ENCODE measurements at places on chromosomes 12 and 14.
A peak's percentile ranks its signal among the peaks of the same experiment; 100 is the strongest.

DNA sequence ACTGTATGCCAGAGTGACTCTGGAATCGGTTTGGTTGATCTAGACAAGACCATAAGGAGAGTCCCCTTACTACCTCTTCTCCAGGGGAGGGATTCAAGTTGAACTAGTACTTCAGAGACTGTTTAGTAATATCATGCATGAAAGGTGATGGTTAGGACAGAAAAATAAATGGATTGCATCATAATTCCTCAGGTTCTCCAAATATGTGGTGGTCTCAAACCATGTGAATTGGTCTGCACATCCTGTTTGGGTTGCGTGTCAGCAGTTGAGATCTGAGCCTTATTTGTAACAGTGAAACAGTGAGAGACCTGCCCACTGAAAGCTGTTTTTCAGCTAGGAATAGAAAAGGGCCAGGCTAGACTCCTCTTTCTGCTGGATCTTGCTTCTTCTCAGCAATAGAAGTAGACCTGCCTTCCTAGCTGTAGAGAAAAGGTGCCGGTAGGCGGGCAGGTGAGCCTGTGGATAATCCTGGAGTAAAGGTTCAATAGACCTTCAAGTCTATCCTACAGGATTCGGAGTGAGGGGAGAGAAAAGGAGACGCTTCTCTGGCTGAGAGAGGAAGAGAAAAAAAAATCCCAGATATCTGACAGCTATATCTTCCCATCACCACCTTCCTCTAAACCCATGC is 258.5 kb upstream of the E2F7 start:
- no peak for DNase-seq

GRCh38 chr12:51740536-51740935 is 108.0 kb downstream of the FIGNL2 start:
- no peak for DNase-seq

DNA sequence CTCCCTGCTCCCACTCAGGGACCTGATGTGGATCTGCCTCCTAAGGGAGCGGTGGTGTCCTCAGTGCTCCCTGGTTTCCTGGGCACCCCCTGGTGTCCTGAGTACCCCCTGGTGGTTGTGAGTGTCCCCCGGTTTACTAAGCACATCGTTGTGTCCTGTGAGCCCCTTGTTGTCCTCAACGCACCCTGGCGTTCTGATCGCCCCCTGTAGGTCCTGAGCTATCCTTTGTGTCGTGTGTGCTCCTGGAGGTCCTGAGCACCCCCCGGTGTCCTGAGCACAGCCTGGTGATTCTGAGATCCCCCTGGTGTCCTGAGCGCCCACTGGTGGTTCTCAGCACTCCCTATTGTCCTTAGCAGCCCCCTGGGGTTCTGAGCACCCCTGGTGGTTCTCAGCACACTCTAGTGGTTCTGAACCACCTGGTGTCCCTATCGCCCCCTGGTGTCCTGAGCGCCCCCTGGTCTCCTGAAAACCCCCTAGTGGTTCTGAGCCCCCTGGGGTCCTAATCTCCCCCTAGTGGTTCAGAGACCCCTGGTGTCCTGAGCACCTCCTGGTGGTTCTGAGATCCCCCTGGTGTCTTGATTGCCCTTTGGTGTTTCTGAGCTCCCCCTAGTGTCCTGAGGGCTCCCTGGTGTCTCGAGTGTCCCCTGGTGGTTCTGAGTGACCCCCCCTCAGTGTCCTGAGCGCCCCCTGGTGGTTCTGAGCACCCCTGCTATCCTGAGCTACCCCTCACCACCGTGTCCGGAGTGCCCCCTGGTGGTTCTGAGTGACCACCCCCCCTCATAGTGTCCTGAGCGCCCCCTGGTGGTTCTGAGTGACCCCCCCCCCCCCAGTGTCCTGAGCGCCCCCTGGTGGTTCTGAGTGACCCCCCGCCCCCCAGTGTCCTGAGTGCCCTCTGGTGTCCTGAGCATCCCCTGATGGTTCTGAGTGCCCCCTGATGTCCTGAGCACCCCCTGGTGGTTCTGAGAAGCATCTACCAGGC is 615.1 kb downstream of the TMEM121 start:
- DNase-seq = peak; percentile 83

- no peak for DNase-seq
Measured at GRCh38 chr14:28412077-28412476, 354.5 kb upstream of the FOXG1 start.

GRCh38 chr14:90281261-90281660 is 24.9 kb downstream of the PSMC1 start:
- no peak for DNase-seq

DNA sequence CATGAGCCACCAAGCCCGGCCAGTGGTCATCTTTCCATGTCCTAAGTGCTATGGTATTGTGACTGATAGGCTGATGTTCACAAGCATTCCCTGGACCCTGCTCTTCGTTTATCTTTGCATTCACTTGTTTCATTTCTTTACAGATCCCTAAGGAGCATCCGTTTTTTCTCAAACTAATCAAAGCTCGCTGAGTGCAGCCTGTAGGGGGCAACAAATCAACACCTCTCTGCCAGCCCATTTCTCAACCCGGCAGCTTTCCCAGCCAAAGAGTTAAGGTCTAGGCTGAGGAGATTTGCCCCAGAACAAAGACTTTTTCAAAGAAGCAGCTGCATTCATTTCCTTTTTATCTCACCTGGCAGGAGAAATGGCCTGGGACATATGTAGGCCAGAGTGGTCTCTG is 12.1 kb downstream of the SIRT4 start:
- peak; percentile 20 for DNase-seq

DNA sequence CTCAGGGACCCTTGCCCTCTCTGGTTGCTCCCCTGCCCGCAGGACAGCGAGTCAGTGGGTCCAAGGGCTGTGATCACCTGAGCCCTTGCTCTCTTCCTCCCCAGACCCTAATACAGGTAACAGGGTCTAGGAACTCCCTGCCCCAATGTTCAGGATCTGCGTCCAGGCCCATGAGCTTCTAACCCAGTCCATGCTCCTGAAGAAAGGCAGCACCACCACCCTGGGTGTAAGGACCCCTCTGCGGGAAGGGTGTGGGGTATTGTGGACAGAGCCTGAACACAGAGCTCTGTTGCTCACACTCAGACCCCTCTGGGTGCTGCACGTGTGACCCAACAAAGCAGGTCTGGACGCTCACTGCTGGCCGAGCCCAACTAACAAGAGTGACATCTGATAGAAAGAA is 18.3 kb downstream of the GLRX5 start:
- DNase-seq = no peak

- no peak for DNase-seq
Measured at GRCh38 chr14:65239143-65239937, 137.0 kb upstream of the MAX start.

- DNase-seq = no peak
Measured at GRCh38 chr12:1978078-1978862, 26.0 kb downstream of the DCP1B start.

DNA sequence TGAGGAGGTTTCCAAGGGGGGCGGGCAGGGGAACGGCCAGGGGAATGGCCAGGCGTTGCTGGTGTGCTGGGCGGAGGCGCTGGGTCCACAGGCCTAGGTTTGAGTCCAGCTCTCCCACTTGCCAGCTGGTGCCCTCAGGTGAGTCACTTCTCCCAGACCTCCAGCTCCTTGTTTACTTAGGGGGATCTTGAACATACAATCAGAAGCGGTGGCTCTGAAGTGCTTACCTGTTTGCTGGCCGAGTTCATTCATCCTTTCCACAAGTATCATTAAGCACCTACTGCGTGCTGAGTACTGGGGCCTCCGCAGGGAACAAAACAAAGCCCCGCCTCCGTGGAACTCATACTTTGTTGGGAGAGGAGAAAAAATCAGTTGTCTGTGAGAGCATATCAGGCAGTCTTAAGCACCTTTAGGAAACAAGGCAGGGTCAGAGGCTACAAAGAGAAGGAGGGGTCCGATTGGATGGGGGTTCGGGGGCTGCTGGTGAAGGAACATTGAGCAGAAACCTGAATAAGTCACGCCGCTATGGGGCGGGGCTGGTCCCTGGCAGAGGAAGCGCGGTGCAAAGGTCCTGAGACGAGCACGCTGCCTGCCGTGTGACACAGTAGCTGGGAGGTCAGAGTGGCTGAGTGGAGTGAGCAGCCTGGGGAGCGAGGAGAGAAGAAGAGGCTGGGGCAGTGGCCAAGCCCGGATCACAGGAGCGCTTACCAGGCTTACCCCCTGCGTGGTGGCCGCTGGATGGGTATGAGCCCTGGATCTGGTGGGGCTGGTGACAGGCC is 15.1 kb downstream of the MVK start:
- no peak for DNase-seq

GRCh38 chr14:103089386-103090335 is 4.9 kb upstream of the EXOC3L4 start:
- no peak for DNase-seq

- DNase-seq = no peak
Measured at GRCh38 chr12:42090899-42091298, 53.8 kb downstream of the GXYLT1 start.

- no peak for DNase-seq
Measured at GRCh38 chr12:50276912-50277671, 6.2 kb downstream of the LIMA1 start.

DNA sequence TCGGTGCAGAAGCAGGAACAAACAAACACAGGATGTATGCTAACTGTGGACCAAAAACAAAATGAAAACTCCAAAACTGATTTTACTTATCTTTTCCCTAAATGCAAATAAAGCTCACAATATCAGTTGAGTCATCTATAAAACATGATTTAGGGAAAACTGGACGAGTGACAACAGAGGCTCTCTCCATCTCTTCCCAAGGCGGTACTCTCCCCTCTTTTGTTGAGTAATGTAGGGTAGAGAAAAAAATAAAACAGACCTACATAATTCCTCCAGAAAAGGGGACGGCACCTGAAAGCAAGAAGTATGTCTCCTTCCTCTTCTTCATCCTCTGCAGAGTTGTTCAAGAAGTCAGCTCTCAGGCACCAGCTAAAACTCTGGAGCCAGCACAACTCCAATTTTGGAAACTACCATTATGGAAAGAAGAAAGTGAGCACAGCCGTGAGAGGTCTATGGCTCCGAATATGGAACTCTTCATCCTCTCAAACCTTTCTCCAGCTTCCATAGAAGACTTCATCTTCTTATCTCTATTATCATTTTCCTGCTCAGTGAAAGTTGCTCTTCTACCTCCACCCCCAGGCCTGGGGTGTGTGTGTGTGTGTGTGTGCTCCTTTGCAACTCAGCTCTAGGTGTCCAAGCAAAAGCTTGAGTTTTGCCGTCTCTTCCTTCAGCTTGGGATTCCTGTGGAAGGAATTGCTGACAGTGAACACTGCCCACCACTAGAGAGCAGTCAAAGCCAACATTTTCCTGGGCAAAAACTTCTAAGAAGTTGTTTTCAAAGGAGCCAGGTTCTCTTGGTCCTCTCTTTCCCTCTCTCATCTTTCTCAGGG is 155.4 kb downstream of the DIO2 start:
- DNase-seq = peak; percentile 6

- no peak for DNase-seq
Measured at GRCh38 chr12:26370098-26370497, 174.7 kb downstream of the SSPN start.

DNA sequence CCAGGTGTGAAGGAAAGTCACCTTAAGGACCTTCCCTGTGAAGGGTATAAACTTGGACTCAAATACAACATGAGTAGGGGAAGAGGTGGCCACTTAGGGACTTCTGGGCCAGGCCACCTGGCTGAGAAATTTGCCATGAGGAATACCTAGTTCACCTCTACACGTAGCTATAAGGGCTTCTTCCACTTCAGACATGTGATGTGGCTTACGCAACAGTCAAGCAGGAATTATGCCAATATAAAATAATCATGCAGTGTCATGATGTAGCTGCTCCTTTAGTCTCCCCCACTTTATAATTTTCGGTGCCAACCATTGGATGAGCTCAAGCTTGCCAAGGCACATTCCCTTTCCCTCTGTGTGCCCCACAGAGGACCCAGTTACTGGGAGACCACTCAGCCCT is 166.6 kb upstream of the BCL2L14 start:
- DNase-seq = no peak

GRCh38 chr14:21534576-21534975 is 8.4 kb upstream of the SALL2 start:
- DNase-seq = no peak

- DNase-seq = no peak
Measured at GRCh38 chr14:94897561-94897960, 127.6 kb upstream of the GSC start.

DNA sequence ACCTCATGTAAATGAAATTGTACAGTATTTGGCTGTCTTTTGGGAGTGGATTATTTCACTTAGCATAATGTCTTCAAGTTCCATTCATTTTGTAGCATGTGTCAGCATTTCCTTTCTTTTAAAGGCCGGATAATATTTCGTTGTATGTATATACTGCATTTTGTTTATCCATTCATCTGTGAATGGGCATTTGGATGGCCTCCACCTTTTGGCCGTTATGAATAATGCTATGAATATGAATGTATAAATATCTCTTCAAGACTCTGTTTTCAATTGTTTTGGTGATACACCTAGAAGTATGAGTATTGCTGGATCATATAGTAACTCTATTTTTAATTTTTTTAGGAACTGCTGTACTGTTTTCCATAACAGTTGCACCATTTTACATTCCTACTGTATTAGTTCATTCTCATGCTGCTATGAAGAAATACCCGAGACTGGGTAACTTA is 164.9 kb downstream of the DYRK2 start:
- DNase-seq = no peak

DNA sequence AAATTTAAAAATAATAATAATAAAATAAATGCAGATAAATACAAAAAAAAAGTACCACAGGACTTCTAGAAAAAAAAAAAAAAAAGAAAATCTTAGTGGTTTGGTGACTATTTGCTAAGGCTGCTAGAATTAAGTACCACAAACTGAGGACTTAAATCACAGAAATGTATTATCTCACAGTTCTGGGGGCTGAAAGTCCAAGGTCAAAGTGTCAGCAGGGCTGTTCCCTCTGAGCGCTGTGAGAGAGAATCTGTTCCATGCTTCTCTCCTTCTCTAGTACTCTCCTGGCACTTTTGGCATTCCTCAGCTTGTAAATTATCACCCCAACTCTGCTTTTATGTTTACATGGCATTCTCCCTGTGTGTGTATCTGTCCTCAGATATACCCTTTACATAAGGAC is 101.2 kb downstream of the IPO8 start:
- DNase-seq = no peak

GRCh38 chr14:67630938-67631337 is 11.2 kb downstream of the ARG2 start:
- no peak for DNase-seq

- DNase-seq = no peak
Measured at GRCh38 chr14:92747701-92748258, 647 bp downstream of the LGMN start.

DNA sequence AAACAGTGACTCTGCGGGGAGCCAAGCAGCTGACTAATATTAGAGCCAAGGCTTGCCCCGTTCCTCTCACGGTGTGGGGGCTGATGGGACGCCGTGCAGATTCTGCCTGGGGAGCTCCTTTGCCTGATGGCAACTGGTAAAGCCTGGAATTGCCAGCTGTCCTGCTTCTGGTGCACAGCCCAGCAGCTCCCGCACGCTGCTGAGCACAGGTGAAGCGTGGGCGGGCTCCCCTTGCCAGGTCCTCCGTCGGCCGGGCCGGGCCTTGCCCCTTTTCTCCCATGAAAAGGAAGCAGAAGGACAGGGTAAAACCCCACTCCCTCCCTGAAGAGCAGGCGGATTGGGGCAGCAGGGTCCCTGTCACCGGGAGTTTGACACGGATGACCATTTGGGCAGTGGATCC is 79.0 kb downstream of the WDR20 start:
- DNase-seq = no peak

- DNase-seq = no peak
Measured at GRCh38 chr12:49547090-49547690, 8.4 kb downstream of the KCNH3 start.

All from activated CD4-positive, alpha-beta T cell treated with anti-CD3 and anti-CD28 coated beads for 36 hours (primary cell).